ENCODE measurements at places on chromosomes 1 and 21.
A peak's percentile ranks its signal among the peaks of the same experiment; 100 is the strongest.

GRCh38 chr1:114215436-114215835, 61.8 kb upstream of the SYT6 start:
- DNase-seq, result no peak

- peak; percentile 30 for DNase-seq
Observed at GRCh38 chr1:244341455-244342450, 110.0 kb downstream of the ADSS2 start.

- DNase-seq, result no peak
Observed at GRCh38 chr1:180842052-180842451, 70.6 kb upstream of the KIAA1614 start.

- DNase-seq, result no peak
Observed at GRCh38 chr1:78355656-78356055, 135.1 kb upstream of the PTGFR start.

- DNase-seq, result peak; percentile 67
Observed at GRCh38 chr1:25820247-25821111, 725 bp downstream of the MTFR1L start.

- no peak for DNase-seq
Observed at GRCh38 chr1:30353637-30354036, 369.7 kb downstream of the MATN1 start.

DNA sequence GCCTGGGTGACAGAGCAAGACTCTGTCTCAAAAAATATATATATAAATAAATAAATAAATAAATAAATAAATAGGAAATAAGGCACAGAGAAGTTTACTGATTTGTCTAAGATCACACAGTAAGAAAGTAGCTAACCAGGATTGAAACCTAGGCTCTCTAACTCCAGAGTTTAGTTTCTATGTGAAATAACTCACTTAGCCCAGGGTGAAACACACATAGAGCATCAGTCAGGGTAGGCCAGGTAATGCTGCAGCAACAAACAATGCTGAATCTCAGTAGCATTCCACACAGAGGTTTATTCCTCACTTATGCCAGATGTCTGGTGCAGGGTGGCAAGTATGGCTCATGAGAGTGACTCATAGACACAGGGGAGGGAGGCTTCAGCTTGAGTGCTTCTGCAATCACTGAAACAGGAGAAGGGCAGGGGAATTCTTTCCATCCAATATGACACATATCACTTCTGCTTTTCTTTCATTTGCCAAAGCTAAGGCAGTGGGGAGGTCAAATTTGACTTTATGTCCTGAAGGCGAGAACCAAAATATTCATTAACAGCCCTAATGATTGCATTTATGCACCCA, 37.1 kb upstream of the KANK4 start:
- DNase-seq, result no peak

- DNase-seq, result peak; percentile 26
Observed at GRCh38 chr1:52296345-52296744, 69.7 kb downstream of the CC2D1B start.

GRCh38 chr1:157963713-157964112, 29.7 kb upstream of the KIRREL1 start:
- peak; percentile 26 for DNase-seq

DNA sequence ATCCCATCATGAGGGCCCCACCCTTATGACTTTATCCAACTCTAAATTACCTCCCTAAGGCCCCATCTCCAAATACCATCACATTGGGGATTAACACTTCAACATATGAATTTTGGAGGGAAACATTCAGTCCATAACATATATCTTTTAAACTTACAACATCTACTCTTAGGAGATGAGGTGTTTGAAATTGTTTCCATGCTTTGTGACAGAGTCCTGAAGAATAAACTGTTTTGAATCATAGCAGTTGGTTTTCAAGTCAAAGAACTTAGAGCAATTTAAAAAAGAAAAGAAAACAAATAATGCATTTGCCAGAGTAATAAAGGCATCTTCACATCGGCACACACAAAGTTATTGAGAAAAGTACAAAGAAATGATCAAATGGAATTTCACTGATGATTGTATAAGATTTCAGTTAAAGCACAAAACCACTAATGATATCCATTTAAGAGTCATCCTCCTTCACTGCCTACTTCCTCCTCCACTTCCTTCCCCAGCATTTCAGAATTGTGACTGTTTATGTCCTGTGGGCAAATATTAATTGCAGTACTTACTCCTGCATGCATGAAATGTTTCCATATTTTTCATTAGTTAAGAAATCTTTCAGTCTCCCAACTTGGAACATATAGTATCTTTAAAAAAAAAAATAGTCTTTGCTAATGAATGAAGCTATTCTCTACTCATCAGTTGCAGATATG, 202.0 kb downstream of the LRRC40 start:
- DNase-seq, result no peak

DNA sequence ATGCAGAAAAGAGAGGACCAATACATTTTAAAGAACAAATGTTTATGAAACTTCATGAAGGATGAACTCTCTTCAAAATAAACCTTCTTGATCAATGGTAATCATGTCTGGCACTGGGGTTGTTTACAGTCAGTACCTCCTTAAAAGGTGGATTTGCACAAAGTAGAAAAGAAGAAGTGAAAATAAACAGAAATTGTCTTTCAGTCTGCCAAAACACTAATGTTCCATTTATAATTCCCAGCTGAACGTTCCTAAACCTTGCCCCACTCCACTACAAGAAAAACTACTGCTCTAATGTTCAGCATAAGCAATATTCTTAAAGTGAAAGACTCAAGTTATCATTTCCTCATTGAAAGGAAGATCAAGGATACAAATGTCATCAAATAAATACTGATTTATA, 86.2 kb downstream of the EIF4G3 start:
- DNase-seq, result no peak

- DNase-seq, result no peak
Observed at GRCh38 chr1:118302145-118302544, 117.1 kb upstream of the SPAG17 start.

- DNase-seq, result peak; percentile 11
Observed at GRCh38 chr1:31617916-31618746, 642 bp downstream of the HCRTR1 start.

GRCh38 chr1:30738040-30738714, 14.8 kb upstream of the MATN1 start:
- no peak for DNase-seq

- DNase-seq, result no peak
Observed at GRCh38 chr1:21904454-21904703, 32.7 kb downstream of the HSPG2 start.

DNA sequence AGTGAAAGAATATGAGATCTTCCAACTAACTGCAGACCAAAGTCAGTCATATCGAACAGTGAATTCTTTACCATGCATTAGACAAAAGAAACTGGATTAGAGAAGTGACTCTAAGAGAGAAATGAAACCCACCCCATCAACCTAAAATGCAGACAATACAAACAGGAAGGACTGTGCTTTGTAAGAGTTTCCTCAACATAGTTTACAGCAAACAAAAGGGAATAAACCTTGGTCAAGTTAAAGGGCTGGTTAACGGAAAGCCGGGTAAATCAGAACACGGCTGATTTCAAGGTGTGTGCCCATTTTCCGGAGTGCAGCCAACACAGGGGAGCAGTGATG, 39.2 kb downstream of the SIPA1L2 start:
- no peak for DNase-seq

DNA sequence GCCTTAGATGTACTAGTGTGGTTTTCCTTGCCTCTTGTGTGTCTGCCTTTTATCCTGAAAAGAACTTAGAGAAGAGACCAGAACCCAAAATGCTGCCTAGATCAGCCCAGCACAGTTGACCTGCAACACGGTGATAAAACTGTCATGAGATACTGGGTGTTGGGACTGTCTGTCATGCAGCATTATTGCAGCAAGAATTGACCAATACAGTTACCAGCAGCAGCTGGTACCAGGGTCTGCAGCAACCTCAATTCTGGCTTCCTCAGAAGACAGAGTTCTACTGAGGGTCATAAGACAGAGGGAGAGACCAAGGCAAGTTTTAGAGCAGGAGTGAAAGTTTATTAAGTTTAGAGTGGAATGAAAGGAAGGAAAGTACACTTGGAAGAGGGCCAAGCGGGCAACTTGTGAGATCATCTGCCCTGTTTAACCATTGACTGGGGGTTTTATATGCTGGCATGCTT, 182.0 kb downstream of the DYRK1A start:
- DNase-seq, result no peak

DNA sequence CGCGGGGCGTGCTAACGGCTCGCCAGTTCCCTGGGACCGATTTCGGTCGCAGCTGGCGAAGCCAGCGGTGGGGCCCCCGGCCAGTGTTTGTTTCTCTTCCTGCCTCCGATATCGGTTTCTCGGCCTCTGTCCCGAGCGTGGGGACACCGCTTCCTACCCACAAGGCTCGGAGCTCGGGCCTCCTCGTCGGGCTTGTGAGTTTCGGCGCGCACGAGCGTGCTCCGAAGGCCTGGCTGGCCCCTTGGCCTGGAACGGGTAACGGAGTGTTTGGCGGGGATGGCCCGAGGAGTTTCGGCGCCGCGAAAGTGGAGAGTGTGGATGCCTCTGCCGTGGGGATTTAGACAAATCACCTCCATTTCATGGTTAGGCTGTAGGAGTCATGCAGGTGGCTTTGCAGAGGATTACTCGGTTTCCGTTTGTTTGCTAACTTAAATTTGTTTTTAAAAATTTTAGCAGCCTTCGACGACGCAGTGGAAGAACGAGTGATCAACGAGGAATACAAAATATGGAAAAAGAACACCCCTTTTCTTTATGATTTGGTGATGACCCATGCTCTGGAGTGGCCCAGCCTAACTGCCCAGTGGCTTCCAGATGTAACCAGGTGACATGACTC, 559 bp downstream of the RBBP4 start:
- DNase-seq, result no peak

GRCh38 chr1:219223496-219223895, 49.8 kb downstream of the LYPLAL1 start:
- DNase-seq, result no peak

DNA sequence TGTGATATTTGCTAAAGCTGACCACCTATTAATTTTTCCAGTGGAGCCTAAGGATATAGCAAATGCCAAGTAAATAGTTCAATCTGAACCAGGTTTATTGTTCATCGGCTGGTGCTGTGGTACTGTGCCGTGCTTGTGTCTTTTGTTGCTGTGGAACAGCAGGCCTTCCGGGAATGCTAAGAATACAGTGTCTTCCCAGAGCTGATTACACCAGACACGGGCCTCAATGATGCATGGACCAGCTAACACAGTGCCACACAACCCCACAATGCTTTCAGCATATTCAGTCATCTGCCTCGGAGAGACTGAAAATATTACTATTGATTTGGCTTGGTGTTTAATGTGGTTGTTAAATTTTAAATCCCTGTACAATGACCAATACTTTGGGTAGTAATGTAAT, 415.4 kb downstream of the PTBP2 start:
- DNase-seq, result no peak

GRCh38 chr1:40241362-40241761, 6.4 kb upstream of the TMCO2 start:
- no peak for DNase-seq

DNA sequence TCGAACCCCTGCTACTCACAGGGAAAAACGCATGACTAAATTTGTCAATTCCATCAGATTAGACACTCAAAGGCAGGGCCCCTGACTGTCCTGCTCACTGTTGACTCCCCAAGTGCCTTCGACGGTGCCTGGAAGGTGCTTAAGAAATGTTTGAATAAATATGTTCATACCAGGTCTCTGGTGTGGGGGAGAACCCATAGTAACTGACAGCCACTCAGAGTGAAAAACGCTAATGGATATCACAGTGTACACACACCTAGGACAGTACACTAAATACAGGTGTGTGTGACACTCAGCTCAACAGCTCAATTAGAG, 39.7 kb upstream of the WASF2 start:
- no peak for DNase-seq

DNA sequence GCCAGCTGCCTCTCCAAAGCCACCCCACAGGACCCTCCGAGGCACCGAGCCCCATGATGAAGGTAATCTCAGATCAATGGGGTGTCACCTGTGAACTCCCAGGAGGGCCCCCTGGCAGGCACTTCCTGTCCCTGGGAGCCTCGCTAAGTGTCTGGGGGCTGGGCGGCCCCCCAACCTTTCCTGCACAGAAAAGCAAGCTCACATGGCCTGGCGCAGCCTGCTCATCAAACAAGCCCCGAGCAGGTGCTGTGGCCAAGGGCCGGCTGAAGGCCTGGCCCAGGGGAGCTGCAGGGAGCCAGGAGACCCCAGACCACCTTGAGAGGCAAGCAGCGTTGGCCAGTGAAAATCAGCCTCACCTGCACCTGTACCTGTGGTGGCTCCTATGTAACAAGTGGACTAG, 2.9 kb downstream of the RIPK4 start:
- no peak for DNase-seq

GRCh38 chr1:181483285-181484195, at the start of gene CACNA1E:
Gene CACNA1E (plus strand): TSS chr1:181483517. CDS start chr1:181483745, 228 bp downstream.
- no peak for DNase-seq

GRCh38 chr21:44836666-44837471, 19.0 kb upstream of the SUMO3 start:
- DNase-seq, result no peak

DNA sequence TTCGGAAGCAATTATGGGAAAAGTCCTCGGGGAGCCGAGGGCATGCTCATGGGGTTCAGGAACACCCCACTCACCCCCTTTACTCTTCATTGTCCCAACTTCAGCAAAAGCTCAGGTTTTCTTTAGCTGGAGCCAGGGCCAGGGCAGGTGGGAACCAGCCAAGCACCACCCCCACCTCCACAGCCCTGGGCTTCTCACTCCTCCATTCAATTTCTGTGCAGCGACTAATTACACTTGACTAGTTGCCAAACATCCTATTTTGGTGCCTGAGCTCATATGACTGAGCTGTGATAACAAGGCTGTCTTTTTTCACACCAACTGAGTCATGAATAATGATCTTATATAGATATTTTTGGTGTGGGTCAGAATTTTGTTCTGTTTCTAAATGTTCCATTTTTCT, 257.2 kb upstream of the AJAP1 start:
- DNase-seq, result no peak

GRCh38 chr1:110150330-110151174, at the start of gene SLC6A17:
Gene SLC6A17 (plus strand): TSS chr1:110150494. CDS start chr1:110166930, 16,436 bp downstream.
- DNase-seq, result no peak

DNA sequence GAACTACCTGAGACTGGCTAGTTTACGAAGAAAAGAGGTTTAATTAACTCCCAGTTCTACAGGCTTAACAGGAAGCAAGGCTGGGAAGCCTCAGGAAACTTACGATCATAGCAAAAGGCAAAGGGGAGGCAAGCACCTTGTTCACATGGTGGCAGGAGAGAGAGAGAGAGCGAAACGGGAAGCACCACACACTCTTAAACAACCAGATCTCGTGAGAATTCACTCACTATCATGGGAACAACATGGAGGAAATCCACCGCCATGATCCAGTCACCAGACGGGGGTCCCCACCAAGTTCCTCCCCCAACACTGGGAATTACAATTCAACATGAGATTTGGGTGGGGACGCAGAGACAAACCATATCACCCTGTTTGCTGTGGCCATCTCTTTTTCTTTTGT, 11.8 kb downstream of the MT1HL1 start:
- DNase-seq, result no peak

GRCh38 chr1:75233302-75233929, 99.2 kb downstream of the LHX8 start:
- DNase-seq, result peak; percentile 3

GRCh38 chr1:244659694-244660093, 6.8 kb downstream of the DESI2 start:
- DNase-seq, result no peak

- no peak for DNase-seq
Observed at GRCh38 chr1:8408151-8408839, 90.4 kb downstream of the SLC45A1 start.

Measured in CD4-positive, alpha-beta T cell treated with Interleukin-6 at 100 ng/mL for 8 hours (primary cell).